ENCODE measurements at places on chromosomes 1 and 21.

GRCh38 chr1:163826500-163826899, 504.7 kb downstream of the NUF2 start:
- no peak for DNase-seq

GRCh38 chr21:28754127-28754611, 238.5 kb downstream of the LTN1 start:
- no peak for DNase-seq

- no peak for DNase-seq
Measured at GRCh38 chr21:45169682-45170081, 95.3 kb downstream of the ADARB1 start.

DNA sequence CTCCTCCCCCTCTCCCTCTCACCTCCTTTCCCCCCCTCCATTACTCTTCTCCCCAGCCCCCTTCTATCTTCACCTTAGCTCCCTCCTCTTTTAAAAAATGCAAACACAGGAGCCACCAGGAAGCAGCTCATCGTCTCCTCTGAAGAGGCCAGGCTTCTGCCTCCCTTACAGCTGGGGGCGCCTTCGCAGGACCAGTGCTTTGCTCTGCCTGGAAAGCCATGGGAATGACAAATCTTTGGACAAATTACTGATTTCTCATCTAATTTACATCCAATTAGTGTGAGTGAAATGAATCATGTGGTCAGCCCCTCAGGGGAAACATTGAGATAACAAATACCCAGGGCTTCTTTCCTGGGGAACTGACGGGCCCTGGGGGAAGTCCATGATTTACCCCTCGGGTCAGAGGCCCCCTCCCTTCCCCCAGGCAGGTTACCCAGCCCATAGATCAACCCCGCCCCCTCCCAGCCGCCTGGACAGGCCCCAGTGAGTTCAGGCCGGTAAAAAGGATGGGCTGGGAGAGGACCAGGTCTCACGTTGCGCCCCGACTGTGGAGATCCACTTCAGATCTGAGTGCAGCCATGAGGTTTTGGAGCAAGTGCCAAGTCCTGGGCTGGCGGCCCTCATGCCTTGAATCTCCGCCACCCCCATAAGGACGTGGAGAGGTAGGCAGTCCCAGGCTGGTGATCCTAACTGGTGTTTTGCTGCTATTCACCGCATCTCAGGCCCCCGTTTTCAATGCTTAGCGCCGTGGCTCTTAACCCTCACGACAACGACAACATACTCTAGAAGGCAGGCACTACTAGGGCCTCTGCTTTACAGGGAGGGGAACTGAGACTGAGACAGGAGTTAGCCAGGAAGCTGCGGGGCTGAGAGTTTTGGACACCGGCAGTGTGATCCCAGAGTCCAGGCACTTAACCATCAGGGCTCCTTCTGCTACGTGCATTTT, 300.8 kb downstream of the RRAGC start:
- DNase-seq = no peak

- DNase-seq = no peak
Measured at GRCh38 chr1:150132372-150132771, 17.3 kb upstream of the PLEKHO1 start.

DNA sequence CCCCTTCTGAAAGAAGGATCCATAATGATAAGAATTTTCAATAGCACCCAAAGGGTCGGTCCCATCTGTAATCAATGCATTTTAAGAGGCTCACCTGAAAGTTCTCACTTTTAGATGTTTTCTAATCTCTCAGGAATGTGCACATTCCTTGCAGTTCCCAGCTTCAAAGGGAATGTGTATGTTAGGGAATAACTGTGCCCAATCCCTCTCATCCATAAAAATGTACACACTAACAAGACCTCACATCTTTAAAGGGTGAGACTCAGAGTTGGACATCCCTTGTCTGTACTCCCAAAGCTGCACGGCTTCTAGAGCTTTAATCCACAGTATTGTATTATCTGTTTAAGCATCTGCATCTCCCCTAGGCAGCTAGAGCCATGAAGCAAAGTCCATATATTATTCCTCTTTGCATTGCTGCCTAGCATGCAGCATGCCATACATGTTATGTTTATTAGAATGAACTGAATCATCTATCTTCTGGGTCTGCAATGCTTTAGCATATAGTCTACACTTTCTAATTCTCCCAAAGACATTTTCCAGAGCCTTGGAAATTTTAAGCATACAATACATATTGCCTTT, 9.3 kb upstream of the CCN1 start:
- DNase-seq = no peak

DNA sequence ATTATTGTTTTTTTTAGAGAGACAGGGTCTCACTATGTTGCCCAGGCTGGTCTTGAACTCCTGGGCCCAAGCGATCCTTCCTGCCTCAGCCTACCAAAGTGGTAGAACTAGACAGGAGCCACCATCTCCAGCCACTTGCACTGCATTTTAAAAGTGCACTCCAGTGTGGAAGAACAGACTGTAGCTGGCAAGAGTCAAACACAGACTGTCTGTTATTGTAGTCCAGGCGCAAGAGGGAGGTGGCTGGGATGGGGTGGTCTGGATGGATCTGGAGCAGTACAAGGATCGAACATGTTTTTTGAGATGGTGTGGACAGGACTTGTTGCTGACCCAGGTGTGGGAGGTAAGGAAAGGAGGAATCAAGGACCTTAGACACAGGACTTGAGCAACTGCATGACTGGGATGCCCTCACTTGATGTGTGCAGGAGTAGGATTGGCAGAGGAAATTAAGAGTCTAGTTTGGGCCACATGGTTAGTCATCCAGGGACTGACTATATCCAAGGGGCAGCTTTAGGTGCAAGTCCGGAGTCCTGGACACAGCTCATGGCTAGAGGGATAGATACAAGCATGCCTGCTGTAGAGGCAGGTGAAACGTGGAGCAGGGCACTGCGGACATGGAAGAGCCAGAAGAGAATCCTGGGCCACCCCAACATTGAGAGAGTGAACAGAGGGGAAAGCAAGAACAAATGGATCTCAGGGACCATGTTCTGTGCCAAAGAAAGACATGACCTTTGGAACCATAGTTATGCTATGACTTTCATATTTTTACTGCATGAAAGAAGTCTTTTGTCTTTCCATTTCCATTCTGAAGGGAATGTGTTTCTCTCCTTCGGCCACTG, 42.0 kb downstream of the ELK4 start:
- DNase-seq = no peak

DNA sequence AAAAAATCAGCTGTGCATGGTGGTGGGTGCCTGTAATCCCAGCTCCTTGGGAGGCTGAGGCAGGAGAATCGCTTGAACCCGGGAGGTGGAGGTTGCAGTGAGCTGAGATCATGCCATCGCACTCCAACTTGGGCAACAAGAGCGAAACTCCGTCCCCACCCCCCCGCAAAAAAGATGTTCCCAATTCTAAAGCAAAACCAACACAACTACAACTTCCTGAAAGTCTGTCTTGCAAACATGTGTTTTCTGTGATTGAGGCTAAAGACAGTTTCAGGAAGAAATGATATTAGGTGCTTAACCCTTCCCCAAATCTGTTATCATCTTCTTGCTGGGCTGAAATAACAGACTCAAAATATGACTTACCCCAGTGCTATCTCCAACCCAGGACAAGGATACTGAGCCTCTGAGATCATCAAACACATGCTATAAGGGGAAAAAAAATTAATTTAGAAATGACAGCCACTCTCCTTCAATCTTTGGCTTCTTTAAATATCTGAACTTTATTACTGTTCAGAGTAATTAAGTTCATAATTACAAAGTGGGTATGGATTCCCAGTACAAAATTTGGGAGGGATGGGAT, 28.5 kb downstream of the SORT1 start:
- no peak for DNase-seq

GRCh38 chr1:188249811-188250210, 1421.1 kb downstream of the PLA2G4A start:
- no peak for DNase-seq

DNA sequence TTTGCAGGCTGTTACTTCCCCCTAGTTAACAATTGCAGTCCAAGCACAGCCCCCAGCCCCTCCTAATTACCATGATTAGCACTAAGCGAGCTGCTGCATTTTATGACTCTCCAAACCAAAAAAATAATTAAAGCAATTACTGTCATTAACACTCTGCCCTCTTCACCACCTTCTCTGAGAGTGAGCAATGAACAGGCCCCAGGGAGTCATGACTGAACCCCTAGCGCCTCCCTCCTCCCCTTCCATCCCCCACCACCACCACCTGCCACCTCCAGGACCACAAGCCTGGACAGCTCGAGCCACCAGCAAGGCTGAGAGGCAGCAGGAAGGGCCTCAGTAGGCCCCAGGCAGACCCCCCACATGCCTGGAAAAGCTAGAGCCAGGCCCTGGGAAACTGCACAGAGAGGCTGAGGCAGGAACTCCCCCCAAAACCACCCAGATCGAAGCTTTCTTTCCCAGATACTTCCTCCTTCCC, 35.5 kb upstream of the ZC3H12A start:
- no peak for DNase-seq

GRCh38 chr1:40684669-40685068, 6.8 kb upstream of the NFYC start:
- DNase-seq = no peak

DNA sequence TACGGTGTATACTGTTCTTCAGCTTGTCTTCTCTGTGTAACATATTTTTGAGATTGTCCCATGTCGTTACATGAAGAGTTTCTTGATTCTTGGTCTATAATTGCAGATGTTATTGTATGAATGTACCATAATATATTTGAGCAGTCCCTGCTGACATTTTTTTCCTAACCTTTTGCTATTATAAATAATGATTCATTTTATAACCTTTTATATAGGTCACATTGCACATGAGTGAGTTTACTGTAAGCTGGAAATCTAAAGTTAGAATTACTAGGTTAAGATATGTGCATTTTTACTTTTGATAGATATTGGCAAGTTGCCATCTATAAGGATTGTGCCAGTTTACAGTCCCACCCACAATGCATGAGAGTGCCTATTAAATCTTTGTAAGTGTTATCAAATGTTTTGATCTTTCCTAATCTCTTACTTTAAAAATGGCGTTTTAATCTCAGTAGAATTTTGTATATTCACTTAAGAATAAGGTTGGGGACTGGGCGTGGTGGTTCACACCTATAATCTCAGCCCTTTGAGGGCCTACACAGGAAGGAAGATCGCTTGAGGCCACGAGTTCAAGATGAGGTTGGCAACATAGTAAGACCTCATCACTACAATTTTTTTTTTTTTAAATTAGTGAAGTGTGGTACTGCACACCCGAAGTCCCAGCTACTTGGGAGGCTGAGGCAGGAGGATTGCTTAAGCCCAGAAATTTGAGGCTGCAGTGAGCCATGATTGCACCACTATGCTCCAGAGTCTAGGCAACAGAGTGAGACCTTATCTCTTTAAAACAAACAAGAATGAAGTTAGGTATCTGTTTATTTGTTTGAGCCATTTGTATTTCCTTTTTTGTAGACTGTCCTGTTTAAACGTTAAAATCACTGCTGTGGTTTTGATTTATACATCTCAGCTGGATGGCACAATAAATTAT, 36.5 kb downstream of the ZMYM1 start:
- DNase-seq = no peak

DNA sequence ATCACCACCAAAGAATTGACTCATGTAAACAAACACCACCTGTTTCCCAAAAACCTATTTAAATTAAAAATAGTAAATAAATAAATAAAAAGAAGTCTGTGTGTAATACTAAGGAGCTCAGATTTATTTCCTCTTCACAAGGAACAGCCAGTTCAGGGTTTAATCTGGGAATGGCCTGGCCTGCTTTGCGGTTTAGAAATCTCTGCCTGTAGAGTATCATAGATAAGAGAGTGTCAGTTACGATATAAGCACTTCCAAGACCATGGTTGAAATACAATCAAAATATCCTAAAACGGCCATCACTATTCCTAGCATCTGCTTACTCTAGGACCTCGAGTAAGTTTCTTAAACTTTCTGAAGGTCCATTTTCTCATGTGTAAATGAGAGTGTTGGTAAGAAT, 274.4 kb downstream of the PLPP3 start:
- no peak for DNase-seq

DNA sequence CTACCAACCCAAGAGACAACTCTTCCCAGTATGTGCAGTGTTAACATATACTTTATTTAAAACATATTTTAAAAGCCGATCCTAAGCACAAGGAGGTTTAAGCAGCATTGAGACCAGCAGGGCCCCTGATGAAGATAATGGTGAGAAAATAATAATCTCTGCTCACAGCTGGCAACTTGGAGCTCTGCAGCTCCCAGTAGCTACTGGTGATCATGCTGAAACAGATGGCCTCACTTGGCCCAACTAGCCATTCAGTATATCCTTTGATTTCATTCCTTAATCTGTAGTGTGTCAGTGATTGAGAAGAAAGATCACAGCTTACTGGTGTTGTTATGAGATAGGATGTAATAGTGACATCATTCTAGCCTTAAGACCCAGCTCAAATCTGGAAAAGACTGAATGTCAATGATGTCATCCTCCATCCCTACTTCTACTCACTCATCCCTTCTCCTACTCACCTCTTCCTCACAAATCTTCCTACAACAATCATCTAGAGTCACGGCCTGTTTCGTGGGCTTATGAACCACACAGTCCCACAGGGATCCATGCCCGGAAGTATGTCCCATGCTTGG, 817.9 kb downstream of the PLA2G4A start:
- DNase-seq = no peak

- no peak for DNase-seq
Measured at GRCh38 chr1:58395355-58395754, 151.2 kb downstream of the OMA1 start.

- no peak for DNase-seq
Measured at GRCh38 chr1:152034654-152035538, 1.9 kb downstream of the S100A11 start.

Measured in D721Med (cell line).